Stimulated activated CD4-positive, alpha-beta T cell treated with anti-CD3 and anti-CD28 coated beads, TNF-alpha, amount 100 ng/mL, for 4 hours (primary cell): ENCODE measurements at places on chromosomes 5 and 9.

GRCh38 chr9:129402371-129402739 lies 218.5 kb downstream of the C9orf50 start:
- no peak for DNase-seq

DNA sequence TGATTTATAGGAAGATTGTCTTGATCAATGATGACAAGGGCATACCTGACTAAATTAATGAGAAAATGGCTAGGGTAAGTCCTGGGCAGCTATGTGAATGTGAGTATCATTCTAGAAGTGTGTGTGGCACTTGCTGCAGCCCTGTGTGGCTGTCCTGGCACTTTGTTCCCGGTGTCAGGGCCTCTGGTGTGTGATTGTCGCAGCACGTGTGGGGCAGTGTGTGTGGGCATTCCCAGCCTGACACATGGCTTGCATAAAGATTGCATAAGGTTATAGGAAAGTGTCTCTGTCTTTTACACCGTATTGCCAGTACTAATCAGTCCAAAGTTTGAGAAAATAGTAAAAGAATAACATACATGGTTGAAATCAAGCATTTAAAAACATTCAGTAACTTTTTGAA lies 74.4 kb downstream of the TRIO start:
- no peak for DNase-seq

GRCh38 chr5:17217493-17218352 lies at the start of gene BASP1:
Gene BASP1, plus strand, starts transcription at chr5:17217631. Its CDS starts 57,586 bp downstream, at chr5:17275217.
- no peak for DNase-seq

DNA sequence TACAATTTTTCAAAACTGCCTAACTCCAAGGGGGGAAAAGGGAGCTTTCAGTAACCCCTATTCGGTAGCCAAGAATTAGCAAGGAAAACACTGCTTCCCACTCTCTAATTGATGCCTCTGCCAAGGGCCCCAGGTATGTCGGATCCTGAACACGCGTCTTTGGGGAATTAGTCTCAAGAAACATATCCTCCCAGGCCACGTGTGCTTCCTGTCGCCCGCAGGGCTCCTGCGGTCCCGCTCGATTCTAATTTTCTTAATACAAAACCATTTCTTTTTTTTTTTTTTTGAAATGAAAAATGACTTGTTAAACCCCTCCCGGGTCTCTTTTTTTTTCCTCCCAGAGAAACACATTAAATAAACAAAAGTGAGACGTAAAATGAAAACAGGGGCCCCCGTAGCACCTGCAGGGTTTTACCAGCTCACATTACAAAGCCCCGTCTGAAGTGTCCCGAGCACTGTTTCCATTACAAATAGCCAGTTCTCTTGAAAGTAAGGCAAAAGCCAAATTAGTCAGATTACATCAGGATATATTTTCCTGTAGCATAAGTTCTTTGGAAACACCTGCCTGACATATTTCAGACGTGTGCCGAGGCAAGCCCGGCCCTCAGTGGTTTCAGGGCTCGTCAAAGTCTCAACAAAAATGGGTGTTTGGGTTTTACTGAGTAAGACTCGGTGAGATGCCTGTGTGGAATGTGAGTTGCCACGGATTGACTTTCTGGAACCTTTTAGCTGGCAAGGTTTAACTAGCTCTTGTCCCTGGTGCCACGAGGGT lies 21.5 kb downstream of the SMIM23 start:
- no peak for DNase-seq

- DNase-seq, result no peak
Observed at GRCh38 chr9:72888067-72888466, 64.8 kb downstream of the ALDH1A1 start.

GRCh38 chr9:127788337-127789011 lies 2.6 kb downstream of the CDK9 start:
- DNase-seq, result peak; percentile 34

GRCh38 chr9:79242489-79242888 lies 329.3 kb upstream of the TLE4 start:
- DNase-seq, result no peak

GRCh38 chr5:56838409-56839039 lies 23.2 kb downstream of the MAP3K1 start:
- DNase-seq, result no peak

- DNase-seq, result no peak
Observed at GRCh38 chr9:70940605-70941004, 180.8 kb downstream of the TRPM3 start.

- DNase-seq, result no peak
Observed at GRCh38 chr5:115309751-115310370, 13.4 kb upstream of the CCDC112 start.
